Stimulated activated CD8-positive, alpha-beta memory T cell treated with anti-CD3 and anti-CD28 coated beads, Interleukin-2, amount 100 ng/mL, for 1 hour (primary cell): ENCODE measurements at places on chromosomes 11 and 22.

GRCh38 chr11:19275496-19275895 is 34.8 kb upstream of the E2F8 start:
- no peak for DNase-seq

DNA sequence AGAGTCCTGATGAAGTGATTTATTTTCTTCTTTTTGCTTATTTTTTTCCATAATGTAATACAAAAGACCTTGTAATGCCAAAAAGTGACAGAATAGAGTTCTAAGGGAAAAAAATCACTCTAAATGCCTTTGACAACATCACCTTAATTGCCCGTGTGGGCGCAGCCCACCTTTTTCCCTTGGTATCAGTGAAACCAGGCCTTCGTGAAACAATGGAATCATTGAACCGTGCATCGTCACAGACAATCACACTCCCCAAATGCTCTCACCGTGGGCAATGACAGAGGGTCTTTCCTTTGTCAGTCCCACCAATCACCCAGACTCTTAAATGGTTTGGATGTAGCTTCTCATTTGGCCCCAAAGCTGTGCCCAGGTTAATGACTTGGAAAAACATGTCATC is 9.6 kb upstream of the SLC6A5 start:
- no peak for DNase-seq

GRCh38 chr22:22519591-22519990 is 479 bp downstream of the ZNF280A start:
- DNase-seq: no peak

GRCh38 chr22:33116841-33117547 is 58.8 kb upstream of the SYN3 start:
- DNase-seq: no peak

- no peak for DNase-seq
These were observed 393.8 kb upstream of the SYN3 start for GRCh38 chr22:33451866-33452469.

GRCh38 chr11:134063991-134064747 is 4.7 kb upstream of the JAM3 start:
- DNase-seq: no peak

- DNase-seq: no peak
These were observed 114.3 kb downstream of the INSC start for GRCh38 chr11:15229069-15229468.

DNA sequence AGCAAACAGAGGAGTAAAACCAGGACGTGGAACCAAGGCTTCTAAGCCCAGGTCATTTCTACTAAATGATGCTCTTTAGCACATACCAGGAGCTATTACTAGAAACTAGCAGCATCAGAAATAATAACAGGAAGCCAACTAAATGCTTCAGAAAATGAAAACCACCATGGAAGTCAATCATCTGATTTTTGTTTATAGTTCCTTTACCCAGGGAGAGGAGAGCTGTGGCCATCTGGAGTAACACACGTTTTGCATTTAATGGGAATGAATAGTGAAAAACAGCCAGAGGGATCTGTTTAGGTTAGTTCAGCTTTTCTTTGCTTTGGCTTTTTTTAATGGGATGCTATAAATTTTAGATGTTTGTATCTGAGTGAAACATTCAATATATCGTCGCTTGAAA is 250.7 kb upstream of the ARHGAP20 start:
- no peak for DNase-seq

- DNase-seq: no peak
These were observed 312.9 kb downstream of the MN1 start for GRCh38 chr22:27488456-27489177.
